ENCODE measurements at places on chromosomes 2 and 18. TPM values are rescaled to one million over a fixed set of nuclear protein-coding genes. Genes with fewer than 3 reads are reported as not detected.

DNA sequence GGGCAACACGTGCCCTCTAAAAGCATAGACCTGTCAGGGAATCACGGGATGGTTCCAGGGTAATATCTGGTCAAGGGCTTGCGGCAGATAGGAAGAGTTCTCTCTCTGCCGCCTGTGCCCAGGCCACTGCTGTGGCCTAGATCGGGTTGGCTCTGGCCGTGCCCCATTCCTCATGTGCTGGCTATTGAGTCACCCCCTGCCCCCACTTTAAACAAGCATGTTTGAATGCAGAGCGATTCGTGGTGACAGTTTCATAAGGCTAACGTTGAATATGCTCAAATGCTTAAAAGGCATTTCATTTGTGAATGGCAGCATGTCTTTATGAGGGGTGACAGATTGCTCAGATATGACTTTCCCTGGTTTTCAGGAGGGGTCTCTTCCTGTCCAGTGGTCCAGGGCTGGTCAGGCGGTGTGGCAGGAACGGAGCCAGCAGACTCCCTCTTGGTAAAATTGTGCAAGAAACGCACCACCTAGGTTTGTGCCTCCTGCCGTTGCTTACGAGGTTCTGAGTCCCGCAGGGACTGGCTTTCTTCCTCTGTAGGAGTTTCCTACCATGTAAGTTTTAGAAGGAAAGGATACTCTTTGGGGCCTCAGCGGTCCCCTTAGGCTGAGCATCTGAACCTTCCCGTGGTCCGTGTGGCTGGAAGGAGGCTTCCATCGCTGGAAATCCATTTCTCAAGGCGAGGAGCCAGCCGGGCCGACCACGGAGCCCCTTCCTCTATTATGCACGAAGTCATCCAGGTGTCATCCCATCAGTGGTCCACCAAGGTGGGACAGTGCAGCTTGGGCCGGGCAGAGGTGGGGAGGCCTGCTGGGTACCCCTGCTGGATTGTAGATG lies 50.2 kb downstream of the AGAP1 start:
- DNase-seq = no peak

- no peak for DNase-seq
Measured at GRCh38 chr18:78922856-78923255, 56.8 kb upstream of the SALL3 start.

- no peak for DNase-seq
Measured at GRCh38 chr2:64727843-64728463, 74.2 kb upstream of the SERTAD2 start.

GRCh38 chr2:103902347-103902746 lies 951.6 kb upstream of the POU3F3 start:
- DNase-seq = no peak

- no peak for DNase-seq
Measured at GRCh38 chr18:69567813-69568488, 167.3 kb downstream of the DOK6 start.

- DNase-seq = no peak
Measured at GRCh38 chr18:12345491-12346239, 31.4 kb downstream of the AFG3L2 start.

GRCh38 chr2:189700681-189701080 lies 26.2 kb downstream of the ANKAR start:
- DNase-seq = no peak

- DNase-seq = no peak
Measured at GRCh38 chr2:191582355-191582754, 95.6 kb upstream of the NABP1 start.

DNA sequence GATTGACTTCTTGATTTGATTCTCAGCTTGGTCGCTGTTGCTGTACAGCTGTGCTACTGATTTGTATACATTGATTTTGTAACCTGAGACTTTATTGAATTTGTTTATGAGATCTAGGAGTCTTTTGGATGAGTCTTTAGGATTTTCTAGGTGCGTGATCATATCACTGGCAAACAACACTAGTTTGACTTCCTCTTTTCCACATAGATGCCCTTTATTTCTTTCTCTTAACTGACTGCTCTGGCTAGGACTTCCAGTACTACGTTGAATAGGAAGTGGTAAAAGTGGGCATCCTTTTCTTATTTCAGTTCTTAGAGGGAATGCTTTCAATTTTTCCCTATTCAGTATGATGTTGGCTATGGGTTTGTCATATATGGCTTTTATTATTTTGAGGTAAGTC lies 101.3 kb downstream of the OSBPL1A start:
- no peak for DNase-seq

The PFN4 gene
- 0.49 TPM for total RNA-seq

Measured in skin of body (tissue), 3 donors.